ENCODE measurements at places on chromosomes 6 and 20. TPM values are rescaled to one million over a fixed set of nuclear protein-coding genes. Genes with fewer than 3 reads are reported as not detected.

Gene ULBP2
- total RNA-seq: 4.4 TPM

Gene ERVFRD-1
- total RNA-seq: not detected

Gene PERP
- total RNA-seq: 1.7 TPM

Gene THEMIS
- 0.25 TPM for total RNA-seq

Gene STX11
- 0.49 TPM for total RNA-seq
